A549 treated with CpdA at 1 μM for 4 hours (cell line): ENCODE measurements at places on chromosomes 13 and 19. TPM values are rescaled to one million over a fixed set of nuclear protein-coding genes. Genes with fewer than 3 reads are reported as not detected.

The BCL3 gene
- total RNA-seq, result 61.9 to 130 TPM (median 107 TPM) in 5 replicates

The ZFP82 gene
- 1.9 to 2.8 TPM (median 2.3 TPM) in 5 replicates for total RNA-seq

The MYBPC2 gene
- 0.03 TPM in 1 of 5 replicates, not detected in the others for total RNA-seq

The IFNL1 gene
- total RNA-seq, result 0.06 to 0.23 TPM in 2 of 5 replicates, not detected in the others

The KLHL1 gene
- not detected in 5 replicates for total RNA-seq

The GJB6 gene
- total RNA-seq, result not detected in 5 replicates
